ENCODE measurements at places on chromosomes 6 and 20.

DNA sequence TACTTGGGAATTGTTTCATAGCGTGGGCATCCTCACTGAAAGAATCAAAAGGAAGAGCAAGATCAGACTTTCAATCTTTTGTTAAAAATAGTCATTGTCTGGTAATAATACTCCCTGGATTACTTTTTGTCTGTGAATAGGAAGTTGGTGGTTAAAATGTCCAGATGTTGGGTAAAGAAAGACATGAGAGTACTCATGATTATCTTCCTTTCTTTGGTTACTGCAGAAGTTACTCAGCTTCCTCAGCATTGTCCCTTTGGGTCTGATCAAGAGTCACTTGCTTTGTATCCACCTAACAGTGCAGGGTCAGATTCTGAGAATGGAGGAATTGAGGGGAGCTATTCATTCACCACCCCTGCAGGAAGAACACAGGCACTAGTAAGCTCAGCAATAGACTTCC, 54.6 kb downstream of the RIN2 start:
- DNase-seq: no peak

GRCh38 chr6:487956-488355, 96.4 kb downstream of the IRF4 start:
- DNase-seq: no peak

GRCh38 chr6:93562582-93562981, 143.2 kb upstream of the EPHA7 start:
- DNase-seq: no peak

DNA sequence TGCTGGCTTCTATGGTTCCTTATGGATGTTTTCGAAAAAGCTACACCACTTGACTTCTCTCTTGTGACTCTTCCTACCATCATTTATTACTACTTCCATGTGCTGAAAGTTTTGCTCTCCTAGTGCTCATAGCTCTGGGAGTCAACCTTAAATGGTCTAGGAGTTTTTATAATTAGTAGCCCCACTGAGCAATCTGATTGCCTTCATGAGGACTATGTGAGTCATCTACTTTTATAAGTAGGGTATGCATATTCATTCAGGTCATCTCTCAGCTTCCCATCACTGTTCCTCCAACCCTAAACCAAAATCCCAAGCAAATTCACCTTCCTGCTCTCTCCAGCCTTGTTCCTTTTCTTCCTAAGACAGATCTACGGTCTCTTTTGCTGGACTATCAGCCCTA, 17.4 kb upstream of the FAXC start:
- DNase-seq: no peak

- DNase-seq: no peak
Observed at GRCh38 chr20:2304180-2304579, 8.4 kb downstream of the TGM3 start.

DNA sequence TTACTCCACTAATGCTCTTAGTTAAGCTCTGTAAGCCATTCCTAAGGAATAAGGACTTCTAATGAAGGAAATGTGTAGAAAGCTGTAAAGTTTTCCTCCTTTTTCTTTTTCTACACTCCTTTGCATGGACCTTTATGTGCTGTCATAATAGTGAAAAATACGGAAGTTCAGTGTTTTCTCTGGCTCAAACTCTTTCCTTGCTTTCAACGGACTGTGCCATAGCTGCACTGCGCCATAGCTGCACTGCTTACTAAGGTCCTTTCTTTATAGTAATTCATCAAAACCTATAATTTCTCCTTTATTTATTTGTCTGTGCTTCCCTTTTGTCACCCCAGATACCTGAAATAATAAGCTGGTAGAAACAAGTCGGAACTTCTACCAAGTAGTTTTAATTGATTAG, 67.3 kb downstream of the RNF144B start:
- DNase-seq: no peak

- DNase-seq: no peak
Observed at GRCh38 chr20:19348582-19348981, 136.1 kb downstream of the SLC24A3 start.

DNA sequence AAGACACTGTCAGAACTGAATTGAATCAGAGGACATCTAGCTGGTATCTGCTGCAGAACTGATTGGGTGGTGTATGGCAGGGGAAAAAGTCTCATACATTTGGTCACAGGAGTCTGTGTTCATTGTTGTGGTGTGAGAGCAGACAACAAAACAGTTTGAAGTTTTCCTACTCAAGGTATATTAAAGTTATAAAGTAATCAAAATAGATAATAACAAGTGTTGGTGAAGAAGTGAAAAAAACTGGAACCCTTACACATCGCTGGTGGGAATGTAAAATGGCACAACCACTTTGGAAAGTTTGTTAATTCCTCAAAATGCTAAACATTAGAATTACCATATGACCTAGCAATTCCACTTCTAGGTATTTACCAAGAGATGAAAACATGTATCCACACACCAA, 24.7 kb downstream of the SRPK1 start:
- no peak for DNase-seq

- DNase-seq: no peak
Observed at GRCh38 chr6:113147544-113147943, 709.6 kb upstream of the MARCKS start.

DNA sequence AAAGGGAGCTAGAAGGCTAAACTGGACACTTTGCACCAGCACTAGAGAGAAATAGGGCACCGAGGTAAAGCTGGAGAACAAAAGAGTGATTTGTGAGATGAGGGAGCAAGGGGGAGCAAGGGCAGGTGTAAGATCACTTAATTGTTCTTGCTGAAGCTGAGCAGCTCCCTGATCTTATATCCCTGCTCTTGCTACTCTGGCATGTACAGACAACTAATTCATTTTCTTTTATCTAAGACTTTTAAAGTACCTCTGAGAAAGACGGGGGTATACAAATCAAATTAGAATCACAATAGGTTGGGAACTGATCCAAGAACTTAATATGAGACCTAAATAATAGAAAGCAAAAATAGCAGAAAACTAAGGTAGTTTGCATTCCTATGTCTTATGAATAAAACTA, 381.7 kb upstream of the POU3F2 start:
- DNase-seq: no peak

- DNase-seq: no peak
Observed at GRCh38 chr6:98657764-98658163, 176.6 kb upstream of the POU3F2 start.

GRCh38 chr6:134593887-134594286, 276.0 kb upstream of the SGK1 start:
- DNase-seq: no peak

- no peak for DNase-seq
Observed at GRCh38 chr6:47009583-47009982, 32.5 kb downstream of the ADGRF1 start.

- DNase-seq: no peak
Observed at GRCh38 chr6:56978530-56978929, 23.6 kb downstream of the BEND6 start.

DNA sequence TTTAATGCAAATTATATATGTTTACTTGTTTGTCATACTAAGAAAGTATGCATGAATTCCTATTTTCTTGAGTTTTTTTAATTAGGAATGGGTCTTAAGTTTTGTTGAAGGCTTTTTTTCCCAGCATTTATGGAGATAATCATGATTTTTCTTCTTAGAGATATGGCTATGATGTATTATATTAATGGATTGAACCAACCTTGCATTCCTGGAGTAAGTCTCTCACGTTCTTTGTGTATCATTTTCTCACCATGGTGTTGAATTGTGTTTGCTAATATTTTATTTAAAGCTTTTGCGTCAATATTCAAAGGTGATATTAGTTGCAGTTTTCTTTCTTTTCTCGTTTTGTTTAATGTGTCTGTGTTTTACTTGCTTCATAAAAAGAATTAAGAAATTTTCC, 48.4 kb upstream of the SLC35D3 start:
- no peak for DNase-seq

DNA sequence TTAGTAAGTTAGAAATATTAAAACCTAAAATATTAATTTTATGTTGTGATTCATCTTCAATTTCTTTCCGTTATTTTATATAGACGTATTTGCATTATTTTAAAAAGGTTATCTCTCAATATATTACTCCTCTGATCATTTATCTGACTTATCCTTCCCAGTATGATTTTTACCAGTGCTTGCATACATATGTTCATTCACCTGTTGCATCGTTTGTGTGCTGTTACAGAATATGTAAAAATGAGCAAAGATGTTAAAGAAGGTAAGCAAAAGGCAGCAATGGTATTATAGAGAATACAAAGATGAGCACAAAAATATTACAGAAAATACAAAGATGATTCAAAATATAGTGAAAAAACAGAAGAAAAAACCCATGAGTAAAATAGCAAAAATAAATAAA, 48.9 kb downstream of the SYCP2 start:
- DNase-seq: no peak

GRCh38 chr6:30820193-30820592, 64.1 kb upstream of the DDR1 start:
- DNase-seq: no peak

DNA sequence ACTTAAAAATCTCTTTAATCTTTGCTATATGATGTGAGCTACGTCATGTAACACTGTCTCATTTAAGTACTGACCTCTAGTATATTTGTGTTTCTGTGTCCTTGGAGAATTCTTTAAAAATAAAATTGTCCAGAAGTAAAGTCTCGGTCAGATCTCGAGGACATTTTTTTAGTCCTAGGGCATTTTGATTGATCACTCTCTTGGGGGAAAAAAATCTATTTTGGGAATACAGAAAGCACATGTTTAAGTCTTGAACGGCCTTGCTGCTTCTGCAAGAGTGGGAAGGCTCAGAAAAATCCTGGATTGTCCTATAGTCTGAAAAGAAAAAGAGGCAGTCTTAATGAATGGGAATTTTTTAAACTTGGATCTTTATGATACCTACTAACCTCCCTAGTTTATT, 234.3 kb downstream of the UTRN start:
- no peak for DNase-seq

DNA sequence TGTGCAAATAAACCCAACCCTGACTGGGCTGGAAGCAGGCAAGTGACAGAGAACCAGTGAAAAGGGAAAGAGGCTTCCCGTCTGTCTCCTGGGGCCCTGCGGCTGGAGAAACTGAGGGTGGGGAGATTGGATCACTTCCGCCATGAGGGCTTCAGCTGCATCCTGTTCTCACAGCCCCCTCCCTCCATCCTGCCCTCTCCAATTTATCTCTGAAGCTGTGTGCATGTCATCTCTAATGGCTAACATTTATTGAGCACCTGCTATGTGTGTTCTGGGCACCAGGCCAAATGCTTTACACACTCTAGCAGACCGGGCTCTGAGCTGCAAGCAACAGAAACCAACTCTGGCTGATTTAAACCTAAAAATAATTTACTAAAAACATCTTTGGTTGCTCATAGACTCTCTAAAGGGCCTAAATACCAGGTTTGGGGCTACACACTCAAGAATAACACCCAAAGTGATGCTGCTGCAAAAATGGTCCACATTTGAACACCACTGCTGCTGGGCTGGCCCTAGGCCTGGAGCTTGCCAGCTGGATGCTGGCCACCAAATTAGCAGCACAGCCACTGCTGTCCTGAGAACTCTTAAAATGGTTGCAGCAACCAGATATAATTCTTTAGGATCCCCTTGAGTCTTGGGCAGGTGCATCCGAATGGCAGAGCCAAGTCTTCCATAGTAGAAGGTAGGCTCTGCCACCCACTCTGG, 123.6 kb upstream of the LRFN2 start:
- no peak for DNase-seq

GRCh38 chr20:60219984-60220562, 261.9 kb downstream of the CDH26 start:
- DNase-seq: no peak

Measured in stimulated activated CD4-positive, alpha-beta T cell treated with anti-CD3 and anti-CD28 coated beads, Interleukin-15, amount 100 ng/mL, for 1 hour (primary cell).